RKO (cell line): ENCODE measurements at places on chromosomes 5 and 9.

GRCh38 chr5:34709861-34710673 is 53.9 kb downstream of the RAI14 start:
- no peak for DNase-seq

DNA sequence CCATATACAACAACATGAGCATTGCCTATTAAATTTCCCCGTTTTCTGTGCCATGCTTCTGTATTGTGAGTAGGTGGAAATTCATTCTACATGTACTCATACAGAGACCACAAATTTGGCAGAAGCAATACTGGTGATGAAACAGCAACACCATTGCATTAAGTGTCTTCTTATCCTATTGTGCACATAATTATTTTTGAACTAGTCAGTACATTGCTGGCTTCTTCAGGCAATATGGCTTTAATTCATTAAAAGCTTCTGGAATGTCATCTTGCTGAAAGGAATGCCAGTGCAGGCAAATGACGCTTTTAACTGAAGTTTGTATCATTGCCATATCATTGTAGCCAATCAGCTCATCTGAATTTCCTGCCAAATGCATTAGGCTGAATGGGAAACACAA is 82.6 kb downstream of the KIAA1958 start:
- peak; percentile 28 for DNase-seq

GRCh38 chr5:59637884-59638580 is 255.5 kb downstream of the PDE4D start:
- DNase-seq = no peak

DNA sequence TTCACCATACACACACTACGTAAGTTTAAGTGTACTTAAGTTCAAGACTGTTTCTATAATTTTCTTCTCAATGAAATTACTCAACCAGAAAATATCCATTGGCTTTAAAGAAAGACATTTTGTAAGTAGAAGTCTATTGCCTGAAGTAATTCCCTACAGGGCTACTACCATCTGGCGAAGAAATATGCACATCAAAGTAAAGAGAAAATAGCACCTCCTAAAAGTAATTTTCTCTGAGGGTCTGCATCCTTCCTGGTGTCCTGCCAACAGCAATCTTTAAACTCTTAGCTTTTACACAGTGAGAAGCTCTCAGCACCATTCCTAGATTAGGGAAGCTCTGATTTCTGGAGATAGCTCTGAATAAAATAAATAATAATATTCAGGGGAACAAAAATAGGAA is 498.5 kb upstream of the TYRP1 start:
- DNase-seq = no peak
